Epithelial cell of esophagus (primary cell): ENCODE measurements at places on chromosomes 5 and 9.

GRCh38 chr5:15365070-15365469, 134.9 kb upstream of the FBXL7 start:
- no peak for DNase-seq

GRCh38 chr9:135820661-135821060, 86.7 kb downstream of the CAMSAP1 start:
- no peak for DNase-seq

DNA sequence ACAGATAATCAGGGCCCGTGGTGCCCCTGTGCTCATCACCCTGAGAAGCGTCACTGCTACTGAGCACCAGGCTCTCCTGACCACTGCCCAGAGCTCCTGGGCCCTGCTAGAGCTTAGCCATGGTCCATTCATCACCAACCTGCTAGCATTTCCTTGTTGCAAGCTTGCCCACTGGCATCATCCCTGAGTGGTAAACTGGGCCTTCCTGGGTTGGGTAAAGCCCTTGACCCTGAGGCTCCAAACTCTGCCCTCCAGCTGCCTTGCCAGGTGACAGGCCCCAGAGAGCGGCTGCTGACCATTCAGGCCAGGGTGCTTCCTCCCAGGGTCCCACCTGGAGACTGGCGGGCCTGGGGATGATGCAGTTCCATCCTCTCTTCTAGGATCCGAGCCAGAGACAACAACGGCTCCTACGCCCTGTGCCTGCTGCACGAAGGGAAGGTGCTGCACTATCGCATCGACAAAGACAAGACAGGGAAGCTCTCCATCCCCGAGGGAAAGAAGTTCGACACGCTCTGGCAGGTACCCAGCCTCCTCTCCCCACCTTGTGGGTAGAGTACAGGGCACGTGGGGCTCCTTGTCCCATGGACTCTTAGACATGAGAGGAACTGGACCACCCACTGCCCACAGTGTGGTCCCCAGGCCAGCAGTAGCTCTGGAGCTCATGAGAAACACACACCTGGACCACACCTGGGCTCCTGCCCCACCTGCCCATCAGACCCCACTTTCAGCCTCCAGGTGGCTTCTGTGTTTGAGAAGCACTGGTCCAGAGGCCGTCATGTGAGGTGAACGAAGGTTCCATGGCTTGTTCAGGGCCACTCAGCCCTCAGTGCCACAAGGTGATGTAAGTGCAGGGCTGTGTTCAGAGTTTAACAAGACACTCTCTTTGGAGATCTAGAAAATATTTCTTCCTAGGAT, 60.5 kb downstream of the SYK start:
- DNase-seq: no peak

DNA sequence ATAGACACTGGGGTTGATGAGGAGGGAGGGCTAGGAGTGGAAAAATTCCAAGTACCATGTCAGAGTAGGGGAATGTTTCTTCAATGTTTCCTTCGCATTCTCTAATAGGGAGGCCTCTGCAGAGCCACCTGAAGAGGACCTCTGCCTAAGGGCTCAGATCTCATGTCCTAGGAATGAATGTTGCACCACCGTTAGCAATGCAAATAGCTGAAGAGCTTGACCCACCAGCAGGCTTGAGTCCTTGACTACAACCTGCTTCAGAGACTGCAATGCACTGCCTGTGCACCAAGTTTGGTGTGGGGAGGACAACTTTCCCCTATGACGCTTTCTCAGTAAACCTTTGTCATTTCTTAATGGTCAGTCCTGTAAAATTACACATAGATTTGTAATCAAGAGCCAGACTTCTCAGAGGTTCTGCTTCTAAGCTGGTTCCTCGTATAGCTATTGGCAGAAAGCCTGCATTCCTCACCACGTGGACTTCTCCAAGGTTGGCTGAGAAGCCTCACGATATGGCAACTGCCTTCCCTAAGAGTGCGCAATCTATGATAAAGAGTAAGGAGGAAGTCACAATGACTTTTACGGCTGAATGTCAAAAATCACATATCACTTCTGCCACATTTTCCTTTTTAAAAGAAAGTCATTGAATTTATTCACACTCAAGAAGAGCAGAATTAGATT, 600.7 kb upstream of the PTGER4 start:
- DNase-seq: peak; percentile 11

DNA sequence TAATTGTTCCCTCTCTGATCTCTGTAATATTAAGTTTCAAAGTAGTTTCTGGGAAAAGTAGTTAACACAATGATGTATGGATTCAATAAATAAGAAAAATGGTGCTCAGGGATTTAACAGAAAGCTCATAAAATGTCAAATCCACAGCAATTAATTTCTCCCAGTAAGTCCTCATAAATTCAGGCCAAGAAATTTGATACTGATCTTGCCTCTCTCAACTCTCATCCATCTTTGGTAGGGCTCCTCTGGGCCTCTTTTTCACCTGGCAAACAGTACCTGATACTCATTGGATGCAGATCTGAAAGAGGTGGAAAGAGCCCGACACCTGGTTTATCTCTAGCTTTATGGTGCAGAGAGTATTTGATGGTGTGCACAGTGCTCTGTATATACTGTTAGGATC, 106.1 kb downstream of the STK32A start:
- DNase-seq: no peak

DNA sequence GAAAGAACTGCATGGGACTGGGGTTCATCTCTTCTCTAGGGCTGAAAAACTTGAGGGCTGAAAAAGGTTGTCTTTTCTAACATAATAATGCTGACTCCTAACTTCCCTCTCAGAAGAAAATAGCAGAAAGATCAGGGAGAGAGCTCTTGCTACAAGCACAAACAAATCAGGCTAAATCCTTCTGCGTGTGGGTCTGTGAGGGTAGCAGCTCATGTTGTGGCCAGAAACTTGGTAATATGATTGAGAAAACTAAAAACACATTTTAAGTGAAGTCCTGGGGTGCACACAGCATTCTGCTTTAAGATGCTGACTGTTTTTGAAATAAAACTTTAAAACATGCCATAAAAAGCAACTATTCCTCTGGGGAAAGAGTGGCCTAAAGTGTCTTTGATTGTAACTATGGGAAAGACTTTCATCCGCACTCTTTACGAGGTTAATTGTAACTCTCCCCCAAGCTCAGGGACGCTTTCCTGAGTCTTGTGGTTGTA, 56.7 kb downstream of the SAXO1 start:
- no peak for DNase-seq

- DNase-seq: peak; percentile 64
Observed at GRCh38 chr5:124745928-124746915, at the start of gene ZNF608. Gene ZNF608, minus strand, starts transcription at chr5:124746639. Its CDS starts 1,650 bp downstream, at chr5:124744989.

DNA sequence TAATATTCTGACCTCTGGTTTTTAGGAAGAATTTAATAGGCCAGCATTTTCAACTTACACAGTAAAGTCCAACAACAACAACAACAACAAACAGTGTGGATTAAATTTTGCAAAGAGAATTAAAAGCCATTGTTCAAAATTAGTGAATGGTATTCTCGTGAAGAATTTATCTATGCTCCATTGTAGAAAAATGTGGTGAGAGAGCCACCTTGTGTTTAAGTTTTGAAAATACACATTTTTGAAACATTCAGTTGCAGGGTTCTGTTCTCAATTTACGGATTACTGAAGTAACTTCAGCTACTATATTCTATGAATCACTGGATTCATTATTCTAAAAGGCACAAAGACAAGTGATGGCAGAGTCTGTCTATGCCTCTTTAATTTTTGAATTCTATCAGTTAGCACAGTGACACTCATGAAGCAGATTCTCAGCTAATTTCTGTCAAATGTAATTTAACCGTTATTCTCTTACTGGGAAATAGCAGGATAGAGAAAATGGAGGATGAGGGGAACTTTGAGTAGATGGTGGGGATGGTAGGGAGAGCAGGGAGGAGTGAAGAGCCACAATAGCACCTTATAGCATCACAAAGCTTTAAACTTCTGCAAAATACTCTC, 11.0 kb downstream of the CCDC152 start:
- peak; percentile 37 for DNase-seq

- DNase-seq: peak; percentile 29
Observed at GRCh38 chr5:168747987-168748777, 169.0 kb upstream of the PANK3 start.

GRCh38 chr9:73154722-73155121, 3.1 kb downstream of the ANXA1 start:
- DNase-seq: peak; percentile 35

DNA sequence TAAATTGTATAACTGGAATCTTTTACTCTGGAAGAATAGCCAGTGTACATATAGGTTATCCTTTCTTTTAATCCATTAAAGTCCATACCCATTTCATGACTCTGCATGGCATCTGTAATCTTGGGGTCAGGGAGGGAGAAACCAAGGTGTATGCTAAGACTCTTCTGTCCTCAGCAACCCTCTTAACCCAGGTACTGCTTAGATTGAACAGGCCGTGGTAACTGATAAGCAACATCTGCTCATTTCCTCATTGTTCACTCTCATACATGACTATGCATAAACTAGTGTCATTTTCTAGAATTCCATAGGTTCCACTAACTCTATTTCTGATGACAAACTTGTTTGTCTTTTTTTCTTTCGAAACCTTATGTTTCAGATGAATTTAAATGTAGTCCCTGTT, 69.3 kb upstream of the IFNE start:
- DNase-seq: no peak

GRCh38 chr9:109114670-109115069, 5.1 kb downstream of the TMEM245 start:
- DNase-seq: peak; percentile 83

- DNase-seq: no peak
Observed at GRCh38 chr9:124238546-124239140, 19.1 kb upstream of the NEK6 start.

- no peak for DNase-seq
Observed at GRCh38 chr5:29889051-29889450, 1304.4 kb upstream of the CDH6 start.

DNA sequence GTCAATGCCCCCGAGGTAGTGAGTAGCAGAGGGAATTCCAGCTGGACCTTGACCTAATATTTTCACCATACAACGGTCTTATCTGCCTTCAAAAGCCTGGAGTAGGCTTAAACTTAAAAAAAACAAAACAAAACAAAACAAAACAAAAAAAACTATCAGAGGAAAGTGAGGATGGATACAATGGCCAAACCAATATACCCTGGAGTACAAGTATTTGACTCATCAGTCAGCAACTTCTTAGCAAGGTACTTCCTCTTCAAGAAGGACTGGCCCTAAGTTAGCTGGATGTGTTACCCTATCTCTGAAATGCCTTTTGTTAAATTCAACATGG, 160.6 kb upstream of the GNA14 start:
- DNase-seq: peak; percentile 38

GRCh38 chr9:13993632-13994185, 320.2 kb downstream of the NFIB start:
- DNase-seq: no peak

DNA sequence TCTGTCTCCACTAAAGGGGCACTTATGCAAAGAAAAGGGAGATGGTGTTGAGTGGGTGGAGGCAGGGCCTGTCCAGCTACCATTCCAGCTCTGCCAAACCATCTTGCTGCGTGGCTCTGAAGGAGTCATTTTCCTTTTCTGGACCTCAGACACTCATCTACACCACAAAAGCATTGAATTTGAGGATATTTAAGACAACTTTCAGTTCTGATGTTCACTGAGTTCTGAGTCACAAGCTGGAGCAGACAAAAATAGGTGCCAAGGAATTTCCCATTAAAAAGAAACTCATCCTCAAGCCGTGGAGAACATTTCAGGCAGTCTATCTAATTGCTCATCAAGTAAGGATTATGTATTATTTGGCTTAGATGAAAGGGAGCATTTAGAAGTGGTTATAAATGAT, 195.0 kb upstream of the TBC1D2 start:
- peak; percentile 28 for DNase-seq
